ENCODE measurements at places on chromosomes 3 and 15.

DNA sequence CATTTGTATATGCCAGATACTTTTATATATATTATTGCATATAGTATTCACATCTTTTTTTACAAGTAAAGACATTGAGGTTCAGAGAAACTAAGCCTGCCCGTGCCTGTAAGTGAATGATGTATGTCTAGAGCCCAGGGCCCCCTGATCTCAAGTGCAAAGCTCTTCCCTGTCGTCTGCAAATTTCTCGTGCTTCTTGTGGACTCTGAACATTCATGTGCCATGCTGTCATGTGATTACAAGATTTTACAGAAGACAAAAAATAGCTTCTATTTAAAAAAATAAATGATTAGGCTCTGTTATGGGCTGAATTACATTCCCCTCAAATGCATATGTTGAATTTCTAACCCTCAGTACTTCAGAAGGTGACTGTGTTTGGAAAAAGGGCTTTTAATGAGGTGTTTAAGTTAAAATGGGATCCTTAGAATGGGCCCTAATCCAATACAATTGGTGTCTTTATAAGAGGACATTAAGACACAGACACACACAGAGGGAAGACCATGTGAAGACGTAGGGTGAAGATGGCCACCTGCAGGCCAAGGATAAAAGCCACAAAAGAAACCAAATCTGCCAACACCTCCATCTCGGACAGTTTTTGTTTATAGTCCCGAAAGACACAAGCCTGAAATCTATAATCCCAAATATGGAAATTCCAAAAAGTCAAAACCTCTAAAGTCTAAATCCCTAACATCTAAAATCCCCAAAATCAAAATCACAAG, 3.9 kb upstream of the MASP1 start:
- DNase-seq, result no peak

DNA sequence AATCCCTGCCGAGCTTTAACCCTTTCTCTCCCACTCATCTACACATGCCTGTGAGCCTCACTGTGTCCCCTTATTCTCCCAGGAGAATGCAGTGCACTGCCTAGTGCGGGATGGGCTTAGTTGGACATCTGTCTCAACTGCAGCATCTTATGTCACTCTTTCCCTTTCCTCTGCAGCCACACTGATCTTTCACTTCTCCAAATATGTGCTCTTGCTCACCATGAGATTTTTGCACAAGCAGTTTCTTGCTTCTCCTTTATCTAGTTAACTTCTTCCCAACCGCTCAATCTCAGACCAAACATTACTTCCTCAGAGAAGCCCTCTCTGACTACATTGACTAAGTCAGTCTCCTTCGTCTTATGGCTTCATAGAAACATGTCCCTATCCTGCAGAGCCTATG, 292.3 kb downstream of the KBTBD8 start:
- DNase-seq, result no peak

- DNase-seq, result no peak
Observed at GRCh38 chr15:92332125-92332899, 61.4 kb upstream of the ST8SIA2 start.

GRCh38 chr3:9778143-9779074, 8.7 kb upstream of the CAMK1 start:
- no peak for DNase-seq

- no peak for DNase-seq
Observed at GRCh38 chr15:25727116-25727515, 136.0 kb downstream of the ATP10A start.

Data from D721Med (cell line).